ENCODE measurements at places on chromosomes 5 and 9.

GRCh38 chr5:179307013-179307800 lies 38.1 kb downstream of the ADAMTS2 start:
- DNase-seq = no peak

DNA sequence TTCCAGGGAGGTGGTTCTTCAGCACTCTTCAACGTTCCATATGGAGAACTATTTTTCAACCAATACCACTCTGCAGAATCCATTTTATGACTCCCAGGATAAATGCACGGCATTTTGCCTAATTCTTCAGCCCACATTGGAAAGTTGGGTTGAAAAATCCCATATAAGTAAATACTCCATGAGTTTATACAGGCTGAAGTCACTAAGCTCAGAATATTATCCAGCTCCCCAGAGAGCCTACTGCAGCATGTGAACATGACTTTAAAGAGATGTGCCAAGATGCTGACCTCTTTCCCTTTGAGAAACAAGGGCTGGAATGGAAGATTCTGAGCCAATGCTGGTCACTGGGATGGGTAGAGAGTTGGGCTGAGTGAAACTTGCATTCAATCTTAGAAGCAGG lies 111.9 kb upstream of the SLIT3 start:
- DNase-seq = no peak

DNA sequence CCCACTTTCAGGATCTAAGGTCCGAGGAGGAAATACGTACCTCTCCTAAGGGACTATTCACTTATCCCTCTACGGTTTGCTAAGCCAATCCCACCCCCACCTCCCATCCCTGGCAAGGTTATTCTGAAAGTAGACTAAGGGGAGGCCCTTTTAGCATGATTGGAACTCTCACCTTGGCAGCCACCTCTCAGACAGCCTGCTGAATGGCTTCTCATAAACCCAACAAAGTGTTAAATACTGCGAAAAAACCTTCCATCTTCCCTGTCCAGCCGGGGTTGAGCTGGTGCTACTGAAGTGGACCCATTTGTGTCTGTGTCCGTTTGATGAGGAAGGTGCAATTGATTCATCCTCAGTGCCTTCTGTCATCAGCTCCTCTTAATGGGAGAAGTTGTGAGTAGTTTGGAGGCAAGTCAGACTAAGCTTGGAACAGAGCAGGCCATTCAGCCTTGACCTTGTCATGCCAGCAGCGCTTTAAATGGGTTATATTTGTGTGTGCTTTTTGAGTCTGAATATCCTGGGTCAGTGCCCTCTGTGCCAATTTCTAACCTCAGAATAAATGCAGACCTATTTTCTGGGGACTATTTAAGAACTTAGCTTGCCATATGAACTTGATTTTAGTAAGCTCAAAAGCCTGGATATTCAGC lies 476.3 kb upstream of the ZNF608 start:
- DNase-seq = no peak

DNA sequence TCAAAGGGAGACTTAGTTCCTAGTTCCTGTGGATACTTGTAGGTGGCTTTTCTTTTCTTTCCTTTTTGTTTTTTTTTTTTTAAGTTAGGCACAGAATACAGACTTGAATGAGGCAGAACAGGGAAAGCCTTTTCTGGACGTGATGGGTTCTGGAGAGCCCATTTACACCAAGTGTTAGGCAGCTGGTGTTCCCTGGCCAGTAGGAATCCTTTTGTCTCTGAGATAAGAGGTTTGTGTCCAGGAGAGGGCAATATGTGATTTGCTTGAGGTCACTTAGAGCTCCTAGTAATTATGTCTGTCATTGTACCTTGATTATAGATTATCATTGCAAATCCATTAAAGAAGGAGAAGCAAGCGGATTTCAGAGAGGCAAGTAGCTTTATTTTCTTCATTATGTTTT lies 9.1 kb downstream of the MEGF10 start:
- no peak for DNase-seq

- DNase-seq = no peak
These were observed 64.4 kb upstream of the ANGPTL2 start for GRCh38 chr9:127186806-127187205.

- no peak for DNase-seq
These were observed 2392.6 kb upstream of the C9orf72 start for GRCh38 chr9:29965834-29966233.
